GM06990 (cell line): ENCODE measurements at places on chromosomes 16 and 17.

DNA sequence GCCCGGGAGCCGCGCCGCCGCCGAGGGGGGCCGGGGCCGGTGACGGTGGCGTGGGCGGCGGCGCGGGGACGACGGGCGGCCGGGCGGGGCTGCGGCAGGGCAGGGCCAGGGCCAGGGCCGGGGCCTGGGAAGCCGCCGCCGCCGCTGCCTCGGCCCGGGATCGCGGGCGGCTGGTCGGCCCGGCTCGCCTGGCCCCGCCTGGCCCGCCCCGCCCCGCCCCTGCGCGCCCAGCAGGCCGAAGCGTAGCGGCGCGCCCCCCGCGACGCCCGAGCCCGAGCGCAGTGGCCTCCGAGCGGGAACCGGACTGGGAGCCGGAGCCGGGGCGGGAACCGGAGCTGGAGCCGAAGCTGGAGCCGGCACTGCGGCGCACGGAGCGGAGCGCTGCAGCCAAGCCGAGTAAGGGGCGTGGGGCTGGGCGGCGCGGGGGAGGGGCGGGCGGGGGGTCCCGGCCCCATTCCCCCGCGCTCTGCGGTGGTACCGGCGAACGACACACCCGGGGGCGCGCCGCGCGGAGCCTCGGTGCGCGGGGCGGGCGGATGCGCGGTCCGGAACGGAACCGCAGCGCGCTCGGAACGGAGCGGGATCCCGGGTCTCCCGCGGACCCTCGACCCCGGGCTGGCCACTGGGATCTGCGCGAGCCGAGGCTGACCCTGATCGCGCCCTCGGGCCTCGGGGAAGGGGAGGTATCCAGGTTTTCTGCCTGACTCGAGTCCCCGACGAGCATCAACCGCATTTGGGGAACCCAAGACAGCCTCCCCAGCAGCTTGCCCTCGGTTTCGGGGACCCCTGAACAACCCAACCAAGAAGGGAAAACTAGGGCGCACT lies at the start of gene BEAN1:
BEAN1 (plus strand) TSS at position 260 of the 825 bp plus-strand sequence. CDS start 10,382 bp downstream, outside the sequence.
- no peak for DNase-seq

DNA sequence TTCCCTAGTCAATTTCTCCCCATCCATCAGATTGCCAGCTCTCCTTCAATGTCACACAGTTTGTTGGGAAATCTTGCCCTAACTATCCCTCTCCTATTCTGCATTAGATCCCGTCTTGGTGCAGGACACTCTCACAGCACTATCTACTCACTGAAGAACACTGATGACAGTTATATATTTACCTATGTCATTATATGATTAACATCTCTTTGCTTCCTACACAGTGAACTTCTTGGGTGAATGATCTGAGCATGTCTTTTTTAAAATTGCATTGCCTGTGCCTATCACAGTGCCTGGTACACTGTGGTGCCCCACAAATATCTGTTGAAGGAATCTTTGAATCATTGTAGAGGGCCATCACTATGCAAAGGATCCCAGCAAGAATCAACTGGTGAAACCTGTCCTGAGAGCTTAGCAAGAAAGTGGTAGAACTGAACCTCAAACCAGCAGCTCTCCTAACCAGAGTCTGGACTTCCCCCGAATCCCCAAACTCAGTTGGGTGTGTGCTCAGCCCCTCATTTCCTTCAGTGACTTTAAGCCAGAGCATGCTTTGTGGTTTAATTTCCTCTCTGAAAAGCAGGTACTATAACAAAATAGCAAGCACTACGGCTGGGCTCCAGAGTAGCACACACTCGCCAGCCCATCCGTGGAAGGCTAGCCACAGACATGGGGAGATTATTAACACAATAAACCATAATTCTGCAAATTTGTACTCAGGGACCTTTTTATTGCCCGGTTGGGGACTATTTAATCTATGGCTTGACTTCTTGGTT lies 680.7 kb upstream of the SALL1 start:
- DNase-seq: no peak

DNA sequence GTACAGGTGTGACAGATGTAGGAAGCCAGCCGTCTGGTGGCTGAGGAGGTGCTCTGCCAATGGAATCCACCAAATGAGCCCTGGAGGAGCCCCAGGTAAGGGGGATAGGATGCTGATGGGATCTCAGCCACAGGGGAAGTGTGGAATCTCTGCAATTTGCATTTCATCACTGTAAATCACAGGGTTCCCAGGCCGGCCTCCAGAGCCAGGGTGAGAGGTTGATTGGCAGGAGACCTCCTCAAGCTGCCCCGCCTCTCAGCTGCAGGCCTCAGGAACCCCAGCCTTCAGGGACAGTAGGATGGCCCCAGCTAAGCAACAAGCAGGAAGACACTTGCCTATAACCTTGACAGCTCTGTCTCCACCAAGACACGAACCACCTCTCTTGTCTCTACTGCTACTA lies 39.4 kb downstream of the RTN4RL1 start:
- no peak for DNase-seq

DNA sequence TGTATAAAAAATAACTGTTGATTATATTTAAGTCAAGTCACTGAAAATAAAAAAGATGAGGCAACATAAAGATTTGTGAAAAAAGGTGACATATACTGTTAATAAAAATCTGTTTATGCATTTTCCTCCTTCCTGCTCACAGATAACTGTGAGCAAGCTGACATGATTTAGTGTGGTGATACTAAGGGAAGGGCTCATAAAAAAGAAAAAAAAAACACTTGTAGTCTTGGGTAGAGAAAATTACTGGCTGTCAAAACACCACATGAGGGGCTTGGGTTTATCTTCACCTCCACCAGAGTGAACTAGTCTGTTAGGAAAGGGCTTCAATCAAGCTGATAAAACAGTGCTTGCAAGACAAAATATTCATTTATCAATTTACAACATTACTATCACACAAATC lies 247.6 kb downstream of the CNTNAP4 start:
- DNase-seq: no peak

DNA sequence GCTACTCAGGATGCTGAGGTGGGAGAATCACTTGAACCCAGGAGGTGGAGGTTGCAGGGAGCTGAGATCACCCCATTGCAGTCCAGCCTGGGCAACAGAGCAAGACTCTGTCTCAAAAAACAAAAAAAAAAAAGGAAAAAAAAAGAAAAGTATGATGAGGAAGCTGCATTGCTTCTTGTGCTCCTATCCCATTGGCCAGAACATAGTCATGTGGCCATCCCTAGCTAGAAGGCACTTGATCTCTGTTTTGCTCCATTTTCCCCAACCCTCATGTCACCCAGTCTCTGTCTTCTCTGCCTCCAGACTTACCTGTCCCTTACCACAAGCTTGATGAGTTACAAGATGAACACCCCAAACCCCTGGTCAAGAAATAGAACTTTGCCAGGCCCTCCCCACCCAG lies 112.7 kb upstream of the TMEM97 start:
- DNase-seq: no peak
